ENCODE measurements at places on chromosomes 5 and 9.

GRCh38 chr9:81814794-81815464 lies 113.3 kb upstream of the SPATA31D4 start:
- no peak for DNase-seq

- DNase-seq = no peak
These were observed 13.5 kb upstream of the AGXT2 start for GRCh38 chr5:35061211-35061770.

- DNase-seq = no peak
These were observed 11.2 kb downstream of the DNAJB5 start for GRCh38 chr9:35000535-35001284.

DNA sequence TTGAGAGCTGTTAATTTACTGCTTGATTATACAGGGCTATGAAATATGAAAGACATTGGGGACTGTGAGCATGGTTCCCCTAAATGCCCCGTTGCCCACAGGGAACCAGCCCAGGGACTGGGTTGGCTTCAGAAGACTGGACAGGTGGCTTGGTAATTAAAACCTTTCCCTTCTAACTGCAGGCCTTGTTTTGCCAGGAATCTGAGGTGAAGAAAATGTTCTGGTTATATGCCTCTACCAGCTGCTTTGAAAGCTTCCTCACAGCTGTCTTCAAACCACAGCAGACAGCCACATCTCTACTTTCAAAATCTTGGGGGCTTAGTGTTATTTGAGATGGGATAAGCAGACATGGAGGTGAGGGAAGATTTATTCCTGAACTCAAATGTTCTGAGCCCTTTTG lies 153.3 kb upstream of the SPRY4 start:
- no peak for DNase-seq

DNA sequence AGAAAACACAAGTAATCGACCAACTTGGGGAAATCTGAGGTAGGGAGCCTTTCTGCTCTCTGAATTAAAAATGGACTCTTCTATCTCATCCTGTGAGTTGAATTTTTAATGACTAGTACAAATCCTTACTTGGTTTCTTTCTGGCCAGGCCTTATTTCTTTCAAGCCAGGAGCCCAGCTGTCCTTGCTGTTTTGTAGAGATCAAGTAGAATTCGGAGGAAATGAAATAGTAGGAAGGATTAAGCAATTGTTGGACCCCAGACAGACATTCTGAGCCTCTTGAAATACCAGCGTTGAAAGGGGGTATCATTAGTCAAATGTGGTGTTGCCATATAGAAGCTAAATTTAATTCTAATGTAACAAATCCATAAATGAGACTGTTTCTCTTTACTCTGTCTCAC lies 53.7 kb upstream of the SMIM15 start:
- no peak for DNase-seq

DNA sequence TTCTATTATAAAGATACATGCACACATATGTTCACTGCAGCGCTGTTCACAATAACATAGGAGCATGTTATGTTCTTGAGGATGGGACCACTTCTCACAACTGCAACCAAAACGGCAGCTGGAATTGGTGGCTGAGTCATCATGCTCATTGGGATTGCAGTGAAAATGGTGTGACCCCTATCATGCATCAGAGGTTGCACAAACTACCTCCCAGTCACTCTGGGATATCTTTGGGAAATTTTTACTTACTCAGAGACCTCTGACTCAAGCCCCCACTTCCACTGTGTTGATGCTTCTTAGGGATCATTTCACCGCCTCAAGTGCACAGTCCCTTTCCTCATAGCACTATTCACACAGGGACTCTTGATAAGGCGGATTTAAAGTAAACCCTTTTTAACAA lies 474.1 kb downstream of the BNC2 start:
- no peak for DNase-seq

GRCh38 chr9:92140074-92140753 lies 25.0 kb upstream of the SPTLC1 start:
- DNase-seq = peak; percentile 33

- DNase-seq = no peak
These were observed 3.6 kb upstream of the SPATA24 start for GRCh38 chr5:139407517-139407916.

- DNase-seq = no peak
These were observed 62.9 kb downstream of the INSL6 start for GRCh38 chr9:5122516-5122915.

DNA sequence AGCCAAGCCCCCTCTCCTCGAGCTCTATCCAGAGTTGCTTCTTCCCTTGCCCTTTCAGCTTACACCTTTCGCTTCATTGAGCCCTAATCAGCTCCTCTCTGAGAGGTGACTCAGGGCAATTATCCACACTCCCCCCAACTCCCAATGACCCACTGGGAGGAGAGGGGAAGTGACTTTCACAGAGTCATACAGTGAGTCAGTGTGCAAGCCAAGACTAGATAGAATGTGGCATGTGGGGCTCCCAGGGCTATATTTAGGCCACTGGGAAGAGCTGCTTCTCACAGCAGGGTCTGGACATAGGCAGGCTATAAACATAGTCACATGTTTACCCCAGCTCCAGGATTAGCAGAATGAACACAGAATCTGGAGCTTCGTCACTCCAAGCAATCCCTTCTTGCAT lies 57.4 kb downstream of the NRG2 start:
- DNase-seq = no peak

DNA sequence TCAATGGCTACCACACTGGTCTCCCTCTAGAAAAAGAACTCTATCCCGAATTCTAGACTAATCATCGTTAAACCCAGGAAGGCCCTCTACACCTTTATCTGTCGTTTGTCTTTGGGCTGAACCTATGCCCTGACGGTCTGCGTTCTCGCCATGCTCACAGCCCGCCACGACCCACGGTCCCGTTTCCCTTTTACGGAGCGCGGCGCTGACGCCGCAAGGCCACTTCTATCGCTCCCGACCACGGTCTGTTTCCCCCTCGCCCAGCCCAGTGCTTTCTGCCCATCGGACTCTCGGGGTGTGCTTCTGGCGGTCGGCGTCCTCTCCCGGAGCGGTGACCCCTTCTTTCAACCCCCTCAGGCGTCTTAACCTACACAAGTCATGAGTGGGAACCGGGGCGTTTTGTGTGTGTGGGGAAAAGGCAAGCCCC lies 974 bp downstream of the C9orf40 start:
- peak; percentile 11 for DNase-seq

DNA sequence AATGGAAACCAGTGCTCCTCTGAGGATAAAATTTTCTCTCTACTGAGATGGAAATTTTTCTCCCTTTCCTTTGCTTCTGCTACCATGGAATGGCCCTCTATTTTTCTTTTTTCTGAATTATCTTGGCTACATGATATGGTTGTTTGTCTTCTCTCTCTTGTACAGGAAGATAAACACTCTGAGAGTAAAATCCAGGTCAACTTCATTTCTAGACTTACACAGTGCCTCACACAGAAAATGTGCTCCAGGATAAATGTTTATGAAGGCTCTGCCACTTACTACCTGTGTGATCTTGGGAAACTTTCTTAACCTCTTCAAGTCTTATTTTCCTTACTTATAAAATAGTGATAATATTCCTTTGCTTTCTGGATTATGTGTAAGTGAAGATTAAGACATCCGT lies 153.9 kb downstream of the PRELID2 start:
- DNase-seq = no peak

- DNase-seq = no peak
These were observed 88.2 kb upstream of the ZNF618 start for GRCh38 chr9:113787871-113788270.

All from NCI-H1105 (cell line).